ENCODE measurements at places on chromosomes 3 and 15.

GRCh38 chr3:37392957-37393356, 218.6 kb upstream of the LRRFIP2 start:
- DNase-seq: no peak

DNA sequence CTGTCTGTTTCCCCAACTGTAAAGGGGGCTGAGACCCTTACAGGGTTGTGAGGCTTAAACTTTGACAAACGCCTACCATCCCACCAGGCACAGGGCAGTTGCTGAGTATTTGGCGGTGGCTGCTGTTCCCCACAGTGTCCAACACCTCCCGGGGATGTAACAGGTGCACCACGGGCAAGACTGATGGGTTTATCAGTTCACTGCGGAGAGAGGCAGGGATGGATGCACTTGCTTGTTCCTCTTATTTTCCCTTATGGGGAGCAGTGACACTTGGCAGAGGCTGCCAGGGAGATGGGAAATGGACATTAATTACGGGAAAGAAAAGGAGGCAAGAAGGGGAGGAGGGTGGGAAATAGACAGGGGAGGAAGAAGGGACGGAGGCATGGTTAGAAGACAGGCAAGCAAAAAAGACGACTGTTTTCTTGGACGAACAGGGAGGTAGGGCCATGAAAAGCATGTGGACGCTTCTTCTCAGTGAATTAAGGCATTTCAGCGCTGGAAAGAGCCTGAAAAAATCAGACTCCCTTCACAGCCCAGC, 16.6 kb upstream of the ADIPOQ start:
- no peak for DNase-seq

GRCh38 chr3:42066516-42067181, 24.5 kb upstream of the TRAK1 start:
- no peak for DNase-seq

DNA sequence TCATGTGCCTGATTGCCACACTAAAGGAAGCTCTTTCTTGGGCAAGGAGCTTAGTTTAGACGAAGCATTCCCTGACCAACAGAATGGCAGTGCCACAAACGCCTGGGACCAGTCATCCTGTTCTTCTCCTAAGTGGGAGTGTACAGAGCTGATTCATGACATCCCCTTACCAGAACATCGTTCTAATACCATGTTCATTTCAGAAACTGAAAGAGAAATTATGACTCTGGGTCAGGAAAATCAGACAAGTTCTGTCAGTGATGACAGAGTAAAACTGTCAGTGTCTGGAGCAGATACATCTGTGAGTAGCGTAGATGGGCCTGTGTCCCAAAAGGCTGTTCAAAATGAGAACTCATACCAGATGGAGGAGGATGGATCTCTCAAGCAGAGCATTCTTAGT, 18.4 kb downstream of the SENP5 start:
- no peak for DNase-seq

GRCh38 chr15:28933710-28934445, 48.1 kb downstream of the APBA2 start:
- no peak for DNase-seq

- no peak for DNase-seq
Observed at GRCh38 chr3:188194332-188194731, 40.4 kb downstream of the LPP start.

GRCh38 chr15:68367992-68368391, 64.0 kb downstream of the ITGA11 start:
- no peak for DNase-seq

- DNase-seq: no peak
Observed at GRCh38 chr3:98817547-98818041, 54.5 kb downstream of the ST3GAL6 start.

DNA sequence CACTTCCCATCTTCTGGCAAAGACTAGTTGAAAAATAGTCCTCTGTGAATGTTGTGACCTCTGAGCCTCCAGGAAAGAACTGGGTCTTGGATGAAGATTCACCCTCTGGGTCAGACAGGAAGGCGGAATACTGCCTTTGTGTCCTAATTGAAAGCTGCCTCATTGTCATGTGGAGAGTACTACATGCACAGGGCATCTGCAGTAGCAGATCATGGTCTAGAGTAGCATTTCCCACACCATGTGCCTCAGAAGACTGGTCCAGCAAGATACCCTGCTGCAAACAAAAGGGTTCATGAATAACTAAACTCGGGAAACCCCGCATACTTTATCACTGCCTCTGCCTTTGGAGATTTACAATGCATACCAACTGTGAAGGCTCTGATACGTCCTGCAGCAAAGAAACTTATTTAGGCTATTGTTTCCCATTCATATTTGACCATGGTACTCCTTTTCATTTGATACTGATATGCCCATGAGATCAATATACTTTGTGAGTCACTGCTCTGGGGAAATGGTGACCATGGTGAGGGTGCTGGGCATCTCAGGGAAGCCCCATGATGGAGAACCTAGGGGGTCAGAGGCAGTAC, 22.7 kb downstream of the IRAK2 start:
- DNase-seq: no peak

- DNase-seq: no peak
Observed at GRCh38 chr3:104257486-104257885, 1109.2 kb upstream of the ALCAM start.

- no peak for DNase-seq
Observed at GRCh38 chr3:182375916-182376315, 417.4 kb upstream of the ATP11B start.

GRCh38 chr3:32009957-32010356, 28.4 kb downstream of the ZNF860 start:
- DNase-seq: no peak

GRCh38 chr3:134150476-134150875, 100.2 kb downstream of the RYK start:
- no peak for DNase-seq

- no peak for DNase-seq
Observed at GRCh38 chr3:157667493-157667892, 164.3 kb upstream of the VEPH1 start.
